ENCODE measurements at places on chromosomes 3 and 15.

DNA sequence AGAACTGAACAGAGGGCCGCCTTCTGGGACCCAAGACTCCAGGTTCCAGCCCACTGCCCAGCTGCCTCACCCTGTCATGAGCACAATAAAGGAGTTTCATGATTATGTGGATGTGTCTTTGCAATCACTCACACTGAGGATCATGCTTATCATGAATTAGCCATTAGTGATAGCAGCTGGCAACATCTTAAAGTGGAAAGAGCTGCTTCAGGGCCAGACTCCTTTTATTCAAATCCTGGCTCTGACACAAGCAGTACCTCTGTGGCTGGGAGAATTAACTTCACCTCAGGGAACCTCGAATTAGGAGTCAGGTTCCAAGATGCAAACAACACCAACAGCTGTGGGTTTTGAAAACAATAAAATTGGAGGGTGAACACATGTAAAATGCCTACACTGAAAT lies 6.6 kb upstream of the SCAP start:
- no peak for DNase-seq

- no peak for DNase-seq
Observed at GRCh38 chr3:114834175-114834940, 312.7 kb downstream of the ZBTB20 start.

DNA sequence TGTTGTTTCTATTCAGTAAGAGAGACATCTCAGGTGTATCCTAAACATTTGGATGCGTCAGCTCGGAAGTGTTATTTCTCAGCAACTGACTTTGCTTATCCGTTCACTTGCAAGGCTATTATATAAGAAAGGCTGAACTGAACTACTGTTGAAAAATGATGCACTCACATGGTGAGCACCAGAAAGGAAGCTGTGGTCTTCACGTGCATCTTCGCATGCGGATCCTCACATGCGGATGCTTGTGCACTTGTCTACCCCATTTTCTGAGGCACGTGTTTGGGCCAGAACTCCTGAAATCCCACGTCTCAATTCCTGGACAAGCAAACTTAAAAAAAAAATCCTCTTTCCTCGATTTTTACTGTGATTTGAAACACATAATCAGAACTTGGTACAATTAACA lies 63.2 kb downstream of the PDZRN3 start:
- no peak for DNase-seq

DNA sequence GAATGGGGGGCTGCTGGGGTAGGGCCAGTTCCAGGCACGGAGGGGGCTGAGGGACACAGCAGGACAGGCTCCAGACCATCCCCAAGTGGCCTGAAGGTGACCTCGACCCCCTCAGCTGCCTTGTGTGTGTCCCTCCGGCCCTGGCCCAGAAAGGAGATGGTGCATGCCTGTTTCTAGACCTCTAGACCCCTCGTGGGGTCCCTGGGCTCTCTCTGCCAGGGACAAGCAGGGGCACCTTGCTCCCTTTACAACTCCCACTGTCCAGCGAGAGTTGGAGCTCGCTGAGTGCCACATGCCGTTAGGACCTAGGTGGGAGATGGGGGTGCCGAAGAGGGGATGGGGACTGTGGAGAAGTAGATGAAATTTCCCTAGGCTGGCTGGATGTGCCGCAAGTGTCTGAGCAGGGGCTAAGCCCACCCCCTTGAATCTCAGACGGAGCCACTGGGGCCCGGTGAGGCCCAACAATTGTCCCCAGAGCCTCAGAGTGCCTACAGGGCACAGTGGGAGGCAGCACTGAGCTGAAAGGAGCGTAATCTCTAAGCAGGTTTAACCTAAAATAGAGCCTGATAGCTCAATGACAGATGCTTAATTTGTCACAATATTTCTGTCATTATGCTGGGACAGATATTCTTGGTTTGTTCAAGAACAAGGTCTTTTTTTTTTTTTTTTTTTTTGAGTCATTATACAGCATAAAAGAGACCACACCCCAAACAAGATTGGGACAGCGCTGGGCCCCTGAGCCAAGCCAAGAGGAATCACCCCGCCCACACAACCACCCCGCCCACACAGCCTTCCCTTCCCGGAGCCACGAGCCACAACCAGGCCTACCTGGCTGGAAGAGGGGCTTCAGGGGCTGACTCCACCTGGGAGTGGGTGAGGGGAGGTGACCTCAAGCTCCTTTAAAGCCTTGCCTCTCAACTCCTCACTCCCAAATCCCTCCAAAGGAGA lies 23.6 kb upstream of the KLF13 start:
- no peak for DNase-seq

GRCh38 chr3:632571-633170 lies 436.1 kb downstream of the CHL1 start:
- peak; percentile 9 for DNase-seq

DNA sequence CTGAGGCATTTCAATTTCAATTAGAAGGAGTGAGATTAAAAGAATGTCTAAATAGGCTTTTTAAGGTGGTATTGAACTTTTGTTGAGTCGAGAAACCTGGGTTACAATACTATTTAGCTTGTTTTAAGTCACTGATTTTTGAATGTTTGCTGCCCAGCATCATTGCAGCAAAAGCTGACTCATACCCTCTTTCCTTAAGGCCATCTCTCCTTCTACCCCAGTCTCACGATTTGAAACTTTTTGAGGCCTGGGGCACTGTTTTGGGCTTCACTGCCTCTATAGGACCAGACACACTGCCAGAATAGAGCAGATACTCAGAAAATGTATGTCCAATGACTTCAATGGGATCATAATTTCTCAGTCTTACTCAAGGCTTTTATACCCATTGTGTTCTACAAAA lies 319.6 kb upstream of the TGFBR2 start:
- no peak for DNase-seq

DNA sequence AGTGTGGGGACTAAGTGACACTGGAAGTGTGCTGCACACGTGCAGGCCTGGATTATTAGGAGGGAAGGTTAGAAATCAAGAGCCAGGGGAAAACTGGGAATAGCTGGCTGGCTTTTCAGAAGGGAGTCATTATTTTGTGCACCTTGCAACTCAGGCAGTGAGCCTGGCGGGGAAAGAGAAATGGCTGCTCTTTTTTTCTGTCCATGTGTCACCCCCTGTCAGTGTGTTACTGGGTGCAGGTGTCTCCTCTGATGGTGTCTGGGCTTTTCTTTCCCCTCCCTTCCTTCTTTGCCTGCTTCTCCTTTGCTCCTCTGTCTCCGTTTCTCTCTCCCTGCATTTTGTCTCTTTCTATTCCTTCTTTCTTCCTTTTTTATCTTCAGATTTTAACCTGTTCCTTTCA lies 130.7 kb downstream of the APBA2 start:
- DNase-seq = no peak

DNA sequence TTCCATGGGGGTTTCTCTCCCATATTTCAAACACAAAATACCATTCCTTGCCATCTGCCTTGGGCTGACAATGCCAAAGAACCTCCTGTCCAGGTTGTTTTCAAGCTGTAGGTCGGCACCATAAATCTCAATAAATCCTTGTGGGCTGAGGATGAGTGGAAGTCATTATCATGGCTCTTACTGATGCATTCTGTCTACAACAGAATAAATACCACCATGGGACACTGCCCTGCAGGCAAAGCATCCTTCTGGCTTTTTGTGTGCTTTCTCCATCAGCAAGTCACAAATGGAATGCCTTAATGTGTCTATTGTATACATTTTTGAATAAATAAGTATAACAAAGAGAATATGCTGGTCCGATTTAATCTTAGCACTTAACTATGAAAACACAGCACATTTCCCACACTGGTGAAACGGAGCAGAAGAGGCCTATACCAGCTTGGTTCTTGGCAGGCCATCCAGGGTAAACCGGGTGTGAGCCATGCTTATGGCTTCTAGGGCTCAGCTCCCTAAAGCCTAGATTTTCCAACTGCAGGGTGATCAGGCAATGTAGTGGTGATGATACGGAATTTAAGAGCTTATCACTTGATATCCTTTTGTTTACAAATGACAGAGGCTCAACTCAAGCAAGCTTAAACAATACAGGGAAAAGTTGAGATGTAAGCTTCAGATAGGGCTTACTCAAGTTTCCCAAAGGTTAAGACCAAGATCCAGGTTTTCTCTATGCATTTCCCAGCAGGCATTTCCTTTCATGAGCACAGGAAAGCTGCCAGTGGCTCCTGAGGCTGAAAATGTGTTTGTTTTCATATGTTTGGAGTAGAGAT lies 133.2 kb upstream of the LRTM1 start:
- DNase-seq = no peak

DNA sequence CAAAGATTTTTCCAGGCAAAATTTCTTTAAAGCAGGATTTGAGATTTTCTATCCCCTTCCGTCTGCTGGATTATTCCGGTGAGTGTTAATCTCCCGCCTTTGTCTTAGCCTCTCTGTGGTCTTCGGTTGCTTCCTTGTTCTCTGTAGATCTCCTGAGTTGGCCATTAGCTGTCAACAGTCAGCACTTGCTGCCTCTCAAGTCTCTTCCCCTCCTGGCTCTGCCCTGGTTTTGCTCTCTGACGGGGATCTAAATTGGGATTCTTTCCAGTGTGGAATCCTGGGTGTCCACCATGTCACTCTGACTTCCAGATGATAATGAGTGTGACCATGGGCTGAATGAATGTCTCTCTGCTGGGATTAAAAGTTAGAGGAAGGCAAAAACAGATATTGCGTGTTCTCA lies 121.5 kb downstream of the IGF1R start:
- no peak for DNase-seq

DNA sequence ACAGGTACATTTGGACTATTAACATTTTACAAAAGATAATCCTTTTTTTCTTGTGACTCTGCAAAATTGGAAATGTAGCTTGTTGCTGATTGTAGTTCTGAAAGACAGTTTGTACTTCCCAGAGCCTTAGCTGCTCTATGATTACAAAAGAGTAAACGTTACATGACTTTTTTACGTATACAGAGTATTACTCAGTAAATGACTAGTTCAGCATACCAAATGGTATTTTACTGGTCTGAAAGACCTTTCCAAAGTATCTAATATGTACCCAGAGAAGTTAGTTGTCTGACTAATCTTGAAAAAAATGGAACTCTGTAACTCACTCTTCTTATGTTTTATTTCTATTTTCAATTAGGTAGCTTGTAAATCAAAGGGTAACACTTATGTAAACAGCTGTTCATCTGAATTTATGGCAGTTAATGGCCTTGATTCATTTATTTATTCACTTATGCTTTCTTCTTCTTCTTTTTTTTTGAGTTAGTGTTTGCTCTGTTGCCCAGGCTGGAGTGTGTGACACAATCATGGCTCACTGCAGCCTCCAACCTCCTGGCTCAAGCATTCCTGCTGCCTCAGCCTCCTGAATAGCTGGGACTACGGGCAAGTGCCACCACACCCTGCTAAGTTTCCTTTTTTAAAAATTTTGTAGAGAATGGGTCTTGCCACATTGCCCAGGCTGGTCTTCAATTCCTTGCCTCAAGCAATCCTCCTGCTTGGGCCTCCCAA lies 151.7 kb downstream of the C3orf38 start:
- no peak for DNase-seq

- DNase-seq = no peak
Observed at GRCh38 chr15:91857224-91857585, 3.7 kb downstream of the SLCO3A1 start.

DNA sequence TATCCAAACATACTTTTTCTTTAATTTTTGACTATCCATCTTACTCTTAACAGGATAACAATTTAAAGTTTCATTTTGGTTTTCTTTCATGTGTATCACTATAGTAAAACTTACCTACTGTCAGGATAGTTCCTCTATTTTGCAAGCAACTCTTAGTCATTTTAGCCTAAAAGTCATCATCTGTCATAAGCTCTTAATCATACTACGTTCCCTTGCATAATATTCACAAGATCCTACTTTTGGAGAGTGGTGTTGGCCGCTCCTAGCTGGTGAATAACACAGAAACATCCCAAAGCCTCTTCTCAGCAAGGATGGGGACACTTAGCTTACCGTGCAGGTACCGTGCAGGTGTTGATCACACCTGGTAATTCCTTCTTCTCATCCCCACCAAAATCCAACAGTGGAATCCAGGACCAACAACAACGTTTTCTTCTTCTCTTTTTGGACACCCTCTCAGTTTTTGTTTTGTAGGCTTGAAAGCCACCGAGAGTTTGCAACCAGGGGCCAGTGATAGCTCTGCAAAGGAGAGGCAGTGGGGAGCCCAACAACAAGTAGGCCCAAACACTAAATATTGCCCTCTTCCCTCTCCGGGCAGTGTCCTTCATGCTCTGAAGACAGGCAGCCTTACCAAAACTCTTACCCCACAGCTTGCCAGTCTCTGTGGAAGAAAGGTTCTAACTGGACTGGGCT lies 433 bp downstream of the FILIP1L start:
- no peak for DNase-seq

DNA sequence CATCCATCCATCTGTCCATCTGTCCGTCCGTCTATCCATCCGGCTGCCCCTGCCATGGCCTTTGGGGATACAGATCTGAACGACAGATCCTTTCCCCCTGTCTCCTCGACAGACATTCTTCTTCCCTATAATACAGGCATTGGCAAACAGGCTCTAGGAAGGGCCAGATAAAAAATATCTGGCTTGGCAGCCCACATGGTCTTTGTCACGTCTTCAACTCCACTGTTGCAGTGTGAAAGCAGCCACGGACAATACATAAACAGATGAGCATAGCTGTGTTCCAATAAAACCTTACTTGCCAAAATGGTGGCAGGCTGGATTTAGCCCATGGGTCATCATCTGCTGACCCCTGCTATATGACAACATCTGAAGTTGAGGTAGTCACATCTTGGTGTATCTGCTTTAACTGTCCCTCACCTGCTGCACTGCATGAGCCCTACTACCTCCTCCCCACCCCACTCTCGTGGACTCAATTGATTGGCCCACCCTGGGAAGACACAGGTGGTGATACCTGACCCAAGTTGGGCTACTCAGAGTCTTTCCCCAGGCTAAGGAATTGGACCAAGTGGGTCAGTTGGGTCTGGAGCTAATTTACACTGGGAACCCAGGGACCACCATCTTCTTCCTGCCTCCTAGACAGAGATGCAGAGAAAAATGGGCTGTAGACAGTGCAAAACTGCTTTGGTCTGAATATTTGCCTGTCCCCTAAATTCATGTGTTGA lies 128.4 kb upstream of the SMAD3 start:
- no peak for DNase-seq

- DNase-seq = no peak
Observed at GRCh38 chr3:183526838-183527427, 28.6 kb downstream of the KLHL6 start.

DNA sequence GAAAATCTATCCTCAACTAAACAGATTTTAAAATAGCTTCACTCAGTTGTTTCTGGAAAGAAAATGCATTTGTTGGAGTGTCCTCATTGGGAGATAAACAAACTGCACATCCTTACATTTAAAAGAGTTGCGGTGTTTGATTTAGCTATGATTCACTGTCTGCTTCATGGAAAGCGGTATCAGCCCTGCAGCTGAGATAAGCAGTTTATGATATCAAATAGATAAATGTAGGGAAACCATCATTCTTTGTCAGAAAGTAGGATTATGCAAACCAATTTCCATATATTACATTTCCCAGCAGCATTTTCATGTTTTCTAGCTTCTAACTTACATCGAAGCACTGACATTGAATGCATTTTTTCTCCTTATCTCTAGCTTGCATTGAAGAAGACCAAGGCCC lies 698.9 kb downstream of the DIPK2A start:
- DNase-seq = no peak

- DNase-seq = no peak
Observed at GRCh38 chr3:64717872-64718613, 30.2 kb upstream of the ADAMTS9 start.

- DNase-seq = no peak
Observed at GRCh38 chr15:44219073-44219472, 24.0 kb upstream of the FRMD5 start.
